ENCODE measurements at places on chromosomes 13 and 19. TPM values are rescaled to one million over a fixed set of nuclear protein-coding genes. Genes with fewer than 3 reads are reported as not detected.
A peak's percentile ranks its signal among the peaks of the same experiment; 100 is the strongest.

Gene ZNF208
- total RNA-seq, result not detected

Gene CEACAM1
- 0.62 TPM for total RNA-seq

Gene ZNF805
- 13.3 TPM for total RNA-seq

Gene C19orf85
- total RNA-seq, result not detected

Gene GRIK5
- 0.07 TPM for total RNA-seq

Gene ACP7
- total RNA-seq, result 1.7 TPM

Gene SYNGR4
- not detected for total RNA-seq

Gene IGSF23
- 0.22 TPM for total RNA-seq

Gene GRIN3B
- total RNA-seq, result not detected

Gene SIGLEC11
- total RNA-seq, result not detected

Gene BEST2
- total RNA-seq, result not detected

- no peak for DNase-seq
Measured at GRCh38 chr13:46170687-46171086, 11.3 kb downstream of the LCP1 start.

DNA sequence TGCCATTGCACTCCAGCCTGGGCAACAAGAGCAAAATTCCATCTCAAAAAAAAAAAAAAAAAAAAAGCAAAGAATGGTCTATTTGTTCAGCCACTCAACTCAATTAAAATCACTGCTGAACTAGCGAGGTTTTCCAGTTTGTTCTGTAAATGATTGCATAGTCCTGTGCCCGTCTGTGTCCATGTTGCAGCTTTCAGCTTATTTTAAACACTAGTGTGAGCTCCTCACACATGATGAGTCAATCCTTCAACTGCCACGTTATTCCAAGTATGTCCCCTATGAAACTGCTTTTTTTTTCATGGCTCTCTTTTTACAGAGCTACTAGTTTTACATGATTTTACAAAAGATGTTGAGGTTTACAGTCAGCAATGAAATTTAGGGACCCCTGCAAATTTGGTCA, 12.2 kb downstream of the SUGP2 start:
- peak; percentile 62 for DNase-seq

DNA sequence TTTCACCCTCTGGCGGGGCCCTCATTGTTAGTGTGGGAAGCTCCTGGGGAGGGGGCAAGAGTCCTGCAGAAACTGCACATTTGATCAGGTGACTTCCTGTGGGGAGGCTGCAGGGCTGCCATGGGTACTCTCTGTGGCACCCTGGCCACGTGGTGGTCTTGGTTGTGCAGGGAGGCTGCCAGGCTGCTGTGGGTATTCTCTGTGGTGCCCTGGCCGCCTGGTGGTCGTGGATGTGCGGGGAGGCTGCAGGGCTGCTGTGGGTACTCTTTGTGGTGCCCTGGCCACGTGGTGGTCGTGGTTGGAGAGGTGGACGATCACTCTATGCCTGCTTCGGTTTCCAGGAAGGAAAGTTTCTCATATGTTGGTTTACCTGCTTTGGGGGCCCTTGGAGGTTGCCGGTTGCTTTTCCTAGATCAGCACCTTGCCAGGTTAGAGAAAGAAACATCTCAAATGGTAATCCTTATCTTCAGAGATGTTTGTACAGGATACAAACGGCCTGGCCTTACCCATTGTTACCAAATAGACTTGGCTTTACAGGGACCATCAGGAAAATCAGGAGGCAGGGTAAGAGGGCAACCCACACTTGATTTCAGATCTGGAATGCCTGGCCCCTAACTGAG, 22.9 kb downstream of the TEX29 start:
- no peak for DNase-seq

DNA sequence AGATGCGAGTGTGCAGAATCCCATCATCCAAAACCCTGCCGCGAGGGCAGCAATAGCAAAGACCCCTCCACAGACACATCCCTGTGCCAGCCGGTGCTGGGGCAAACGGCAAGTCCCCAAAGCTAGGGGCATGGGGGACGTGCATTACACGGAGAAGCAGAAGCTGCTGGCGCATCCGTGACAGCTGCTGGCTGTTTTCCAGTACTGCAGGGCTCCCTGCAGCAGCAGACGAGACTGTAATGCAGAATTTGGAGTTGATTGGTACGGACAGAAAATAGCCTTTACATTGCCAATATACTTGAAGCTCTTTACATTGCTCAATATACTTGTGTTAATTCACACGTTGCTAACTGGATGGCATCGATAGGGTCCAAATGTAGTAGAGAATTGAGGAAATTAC, 77.2 kb upstream of the TMTC4 start:
- no peak for DNase-seq

DNA sequence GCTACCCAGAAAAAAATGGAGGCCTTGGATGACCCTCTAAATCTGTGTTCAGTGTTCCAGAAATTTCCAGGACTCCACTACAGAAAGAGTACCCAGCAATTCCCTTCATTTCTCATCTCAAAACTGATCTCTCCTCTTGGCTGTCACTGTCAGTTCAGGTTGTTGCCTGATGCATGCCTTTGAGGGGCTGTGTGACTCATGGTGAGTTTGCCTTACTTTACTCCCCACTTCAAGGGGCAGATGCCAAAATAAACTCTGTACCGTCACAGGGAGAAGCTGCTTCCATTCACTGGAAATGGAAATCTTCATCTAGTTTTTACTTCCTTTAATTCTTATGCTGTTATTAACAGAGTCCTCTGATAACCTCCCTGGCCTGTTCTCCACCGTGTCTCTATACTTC, 1075.0 kb downstream of the DIAPH3 start:
- DNase-seq, result peak; percentile 78

DNA sequence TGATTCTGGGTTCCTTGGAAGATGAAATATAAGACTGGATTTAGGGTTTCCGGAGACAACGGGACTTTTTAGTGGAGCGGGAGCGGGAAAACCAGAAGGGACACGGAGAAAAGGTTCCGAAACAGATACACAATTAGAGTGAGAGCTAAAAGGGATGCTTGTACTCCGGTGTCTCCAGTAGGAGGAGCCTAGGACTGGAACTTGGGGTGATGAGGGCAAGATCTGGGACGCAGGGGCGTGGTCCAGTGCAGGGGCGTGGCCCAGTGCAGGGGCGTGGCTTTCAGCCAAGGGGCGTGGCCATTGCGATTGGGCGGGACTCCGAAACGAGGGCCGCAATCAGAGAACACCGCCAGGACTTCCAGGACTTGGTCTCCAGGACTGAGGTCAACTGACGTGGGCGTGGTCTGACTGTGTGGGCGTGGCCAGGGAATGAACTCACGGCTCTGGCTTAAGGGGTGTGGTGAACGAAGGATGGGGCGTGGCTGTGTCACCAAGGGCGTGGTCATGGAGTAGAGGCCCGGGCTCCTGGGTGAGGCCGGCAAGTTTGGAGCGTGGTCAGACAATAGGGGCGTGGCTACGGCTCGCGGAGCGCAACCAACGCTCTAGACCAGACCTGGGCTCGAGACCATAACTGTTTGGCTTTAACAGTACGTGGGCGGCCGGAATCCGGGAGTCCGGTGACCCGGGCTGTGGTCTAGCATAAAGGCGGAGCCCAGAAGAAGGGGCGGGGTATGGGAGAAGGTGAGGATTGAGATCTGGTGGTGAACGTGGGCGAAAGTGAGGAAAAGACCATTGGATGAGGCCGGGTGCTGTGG, at the start of gene DKKL1:
Gene DKKL1, plus strand, starts transcription at position 610 of the 815 bp plus-strand sequence. Its CDS starts 122 bp downstream, at position 732.
- peak; percentile 97 for DNase-seq

DNA sequence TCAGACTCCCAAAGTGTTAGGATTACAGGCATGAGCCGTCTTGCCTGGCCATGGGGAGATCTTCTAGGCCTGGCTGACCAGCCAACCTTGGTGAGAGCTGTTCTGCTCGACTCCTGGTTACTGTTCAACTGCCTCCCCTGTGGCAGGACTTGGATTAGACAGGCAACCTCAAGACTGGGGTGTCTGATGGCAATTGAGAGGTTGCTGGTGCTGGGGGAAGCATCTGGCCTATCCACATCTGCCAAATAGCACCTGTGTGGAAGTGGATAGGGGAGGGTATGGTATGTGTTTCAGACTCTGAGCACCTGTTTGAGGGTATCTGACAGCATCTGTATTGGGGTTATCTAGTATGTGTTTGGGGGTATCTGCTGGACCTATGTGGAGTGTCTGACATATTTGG, 44.7 kb downstream of the ARHGEF18 start:
- no peak for DNase-seq

GRCh38 chr19:3359919-3360420, 6.4 kb upstream of the NFIC start:
- DNase-seq, result no peak

- DNase-seq, result no peak
Measured at GRCh38 chr13:78868991-78869390, 210.0 kb upstream of the OBI1 start.

GRCh38 chr13:52975161-52975560, 53.5 kb upstream of the OLFM4 start:
- no peak for DNase-seq

DNA sequence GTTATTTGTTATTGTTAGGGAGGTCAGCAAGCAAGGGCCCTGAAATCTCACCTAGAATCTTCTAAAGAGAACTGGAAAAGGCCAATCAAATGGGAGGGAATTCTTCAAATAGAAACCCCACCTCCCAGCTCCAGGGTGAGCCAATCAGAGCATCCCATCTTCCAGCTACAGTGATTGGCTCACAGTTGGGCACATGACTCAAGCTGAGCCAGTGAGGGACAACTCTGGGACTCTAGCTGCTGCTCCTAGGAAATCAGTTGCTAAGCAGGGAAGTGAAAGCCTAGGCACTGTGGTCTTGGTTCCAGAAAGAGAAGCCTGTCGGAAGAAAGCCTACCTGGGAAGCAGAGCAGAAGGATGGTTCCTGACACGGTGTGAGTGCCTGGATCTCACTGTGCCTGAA, 13.4 kb downstream of the TM6SF2 start:
- DNase-seq, result peak; percentile 52

GRCh38 chr13:113410472-113411201, 42.7 kb downstream of the ADPRHL1 start:
- DNase-seq, result peak; percentile 96

DNA sequence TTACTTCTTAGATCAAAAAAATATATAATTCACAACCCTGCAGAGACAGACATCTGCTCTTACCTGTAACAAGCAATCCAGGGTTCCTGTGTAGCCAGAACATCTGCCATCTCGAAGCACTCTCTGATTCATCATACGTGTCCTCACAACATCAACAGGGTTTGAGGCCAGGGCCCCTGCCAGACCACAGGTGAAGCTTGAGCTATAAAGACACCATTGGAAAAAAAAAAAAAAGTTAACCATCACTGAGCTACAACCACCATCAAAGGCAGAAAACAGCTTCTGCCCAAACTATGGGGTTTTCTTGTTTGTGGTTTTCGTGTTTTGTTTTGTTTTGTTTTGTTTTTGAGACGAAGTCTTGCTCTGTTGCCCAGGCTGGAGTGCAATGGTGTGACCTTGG, 19.3 kb downstream of the SLC25A30 start:
- DNase-seq, result no peak

DNA sequence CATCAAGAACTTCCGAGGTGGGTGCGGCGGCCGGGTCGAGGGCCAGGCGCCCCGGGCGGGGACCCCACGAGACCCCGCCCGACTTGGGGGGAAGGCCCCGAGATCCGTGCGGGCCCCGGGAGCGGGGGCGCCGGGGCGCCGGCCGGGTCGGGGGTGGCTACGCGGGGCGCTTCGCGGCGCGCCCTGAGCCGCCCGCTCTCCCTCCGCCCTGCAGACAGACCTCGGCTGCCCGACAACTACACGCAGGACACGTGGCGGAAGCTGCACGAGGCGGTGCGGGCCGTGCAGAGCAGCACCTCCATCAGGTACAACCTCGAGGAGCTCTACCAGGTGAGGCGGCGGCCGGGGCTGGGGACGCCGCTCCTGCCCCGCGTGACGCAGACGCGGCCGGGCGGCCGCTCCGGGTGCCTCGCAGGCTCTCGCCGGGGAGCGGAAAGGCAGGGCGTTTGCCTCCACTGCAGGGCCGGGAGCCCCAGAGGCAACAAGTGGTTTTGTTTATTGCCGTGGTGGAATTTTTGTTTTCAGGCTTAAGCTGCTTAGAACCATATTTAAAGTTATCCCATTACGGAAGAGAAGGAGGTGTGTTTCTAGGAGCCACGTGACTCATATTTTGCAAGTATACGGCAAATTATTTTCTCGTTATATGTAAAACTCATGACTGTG, 477 bp downstream of the CUL4A start:
- peak; percentile 59 for DNase-seq
